ENCODE measurements at places on chromosomes 2 and 18.

DNA sequence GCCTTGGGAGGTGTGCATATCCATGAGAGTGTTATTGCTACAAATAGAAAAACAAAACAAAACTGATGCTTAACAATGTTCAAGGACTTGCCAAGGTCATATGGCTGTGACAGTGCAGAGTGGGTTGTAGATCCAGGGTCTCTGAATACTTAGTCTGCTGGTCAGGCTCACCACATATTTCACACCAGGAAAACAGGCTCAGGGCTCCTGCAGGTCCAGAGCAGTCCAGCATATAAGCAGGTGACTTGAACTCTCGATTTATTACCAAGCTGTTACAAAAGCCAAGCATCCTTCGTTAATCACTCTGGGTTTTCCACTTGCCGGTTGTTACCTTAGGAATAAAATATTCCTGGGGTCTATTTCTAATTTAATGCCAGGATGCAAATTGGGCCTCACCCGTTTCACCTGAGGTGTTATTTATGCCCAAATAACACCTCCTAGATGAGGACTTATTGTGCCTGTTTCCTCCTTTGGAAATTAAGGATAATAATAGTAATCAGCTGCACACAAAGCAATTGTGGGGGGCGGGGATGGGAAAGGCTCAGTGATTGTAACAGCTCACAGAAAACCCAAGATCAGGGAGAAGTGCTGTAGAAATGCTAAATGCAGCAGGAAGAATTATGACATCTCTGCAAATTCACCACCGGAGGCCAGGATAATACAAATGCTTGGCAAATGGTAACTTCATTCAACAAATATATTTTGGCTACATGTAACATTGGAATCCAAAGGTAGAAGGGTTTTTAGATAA, 72.9 kb downstream of the TMEM182 start:
- DNase-seq: no peak

GRCh38 chr18:11981543-11982366, 448 bp downstream of the IMPA2 start:
- no peak for DNase-seq

DNA sequence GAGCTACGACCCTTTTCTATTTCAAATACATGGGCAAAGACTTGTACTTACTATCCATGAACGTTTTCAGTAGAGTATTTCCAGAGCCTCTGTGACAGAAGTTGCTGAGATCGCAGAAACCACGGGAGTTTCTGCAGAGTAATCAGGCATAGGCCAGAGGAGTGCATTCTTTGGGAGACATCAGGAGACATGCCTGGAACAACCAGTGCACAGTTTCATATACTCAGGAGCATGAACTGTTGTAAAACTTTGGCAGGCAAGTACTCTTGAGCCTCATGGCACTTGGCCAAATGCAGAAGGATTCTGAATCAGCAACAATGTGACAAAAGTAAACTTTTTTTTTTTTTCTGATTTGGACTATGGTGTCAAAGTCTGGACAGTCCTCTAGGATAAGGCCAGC, 307.1 kb downstream of the GRB14 start:
- DNase-seq: no peak

- no peak for DNase-seq
Observed at GRCh38 chr2:183186296-183186695, 62.1 kb downstream of the NUP35 start.

GRCh38 chr18:44025421-44025820, 655.3 kb upstream of the SETBP1 start:
- DNase-seq: no peak

- DNase-seq: peak; percentile 89
Observed at GRCh38 chr2:96509114-96509846, 4.1 kb upstream of the NEURL3 start.

GRCh38 chr2:219183151-219183772, 5.2 kb downstream of the RETREG2 start:
- DNase-seq: no peak

GRCh38 chr2:182816866-182817265, 49.6 kb downstream of the FRZB start:
- no peak for DNase-seq

- DNase-seq: no peak
Observed at GRCh38 chr2:140002110-140002509, 1221.9 kb upstream of the NXPH2 start.

GRCh38 chr2:55718165-55719008, 24.7 kb upstream of the PNPT1 start:
- peak; percentile 62 for DNase-seq

DNA sequence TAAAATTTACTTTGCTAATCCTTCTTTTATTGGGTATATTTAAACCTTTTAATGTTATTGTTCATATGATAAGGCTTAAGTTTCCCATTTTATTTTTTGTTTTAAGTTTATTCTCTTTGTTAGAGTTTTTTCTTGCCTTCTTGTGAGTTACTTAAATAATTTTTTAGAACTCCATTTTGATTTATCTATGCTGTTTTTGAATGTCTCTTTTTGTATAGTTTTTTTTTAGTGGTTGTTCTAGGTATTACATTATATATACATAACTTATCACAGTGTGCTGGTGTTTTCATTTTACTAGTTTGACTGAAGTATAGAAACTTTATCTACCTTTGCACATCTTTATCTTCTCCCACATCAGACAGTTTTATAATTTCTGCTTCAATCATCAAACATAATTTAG, 49.4 kb upstream of the TGFA start:
- DNase-seq: no peak

GRCh38 chr2:36059691-36060090, 295.9 kb upstream of the CRIM1 start:
- no peak for DNase-seq

DNA sequence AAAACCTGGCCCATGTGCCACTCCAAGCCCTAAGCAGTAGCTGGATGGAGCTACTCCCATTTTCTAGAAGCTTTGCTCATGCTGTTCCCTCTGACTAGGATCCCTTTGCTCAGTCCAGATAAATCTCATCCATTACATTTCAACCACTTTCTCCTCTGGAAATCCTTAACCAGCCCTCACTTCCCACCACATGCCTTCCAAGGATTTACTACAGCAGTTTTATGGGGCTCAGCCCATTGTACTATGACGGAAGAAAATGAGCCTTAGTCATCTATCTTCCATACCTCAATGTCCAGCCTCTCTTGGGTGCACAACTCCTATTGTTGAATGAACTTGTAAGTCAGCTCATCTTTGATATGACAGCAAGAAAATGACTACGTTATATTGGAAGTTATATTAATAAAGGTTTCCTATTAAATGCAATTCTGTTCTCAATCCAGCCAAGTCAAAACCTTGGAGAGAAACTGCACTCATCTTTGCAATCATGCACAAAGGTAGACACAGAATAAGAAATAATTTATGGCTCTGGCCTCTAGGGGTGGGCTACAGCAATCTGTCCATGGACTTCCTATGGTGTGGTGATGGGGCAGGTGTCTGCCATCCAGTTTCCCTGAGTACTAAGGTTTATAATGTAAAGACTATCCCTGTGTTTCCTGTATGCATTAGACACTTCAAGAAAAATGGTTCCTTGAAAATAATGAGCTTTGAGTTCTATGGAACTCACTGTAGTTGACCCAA, 3.4 kb downstream of the B4GALT6 start:
- DNase-seq: no peak

GRCh38 chr2:72185206-72185605, 37.5 kb upstream of the CYP26B1 start:
- DNase-seq: no peak

- no peak for DNase-seq
Observed at GRCh38 chr18:63831080-63831788, 56.0 kb downstream of the SERPINB7 start.

DNA sequence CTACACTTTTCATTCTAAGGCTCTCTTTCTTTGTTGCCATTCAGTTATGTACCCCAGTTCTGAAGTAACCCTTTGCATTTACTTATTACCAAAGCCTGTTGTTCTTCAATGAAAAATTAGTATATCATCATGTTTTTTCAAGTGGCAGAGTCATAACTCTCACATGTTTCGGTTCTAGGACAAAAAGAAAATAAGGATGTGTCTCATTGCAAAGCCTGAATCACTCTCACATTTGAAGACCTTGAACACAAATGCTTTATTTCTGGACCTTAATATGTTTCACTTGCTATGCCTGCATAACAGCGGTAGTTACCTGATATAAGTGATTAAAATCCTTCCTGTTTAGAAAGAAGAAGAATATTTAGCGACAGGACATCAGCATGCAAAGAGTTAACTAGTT, 49.1 kb downstream of the ZEB2 start:
- no peak for DNase-seq

DNA sequence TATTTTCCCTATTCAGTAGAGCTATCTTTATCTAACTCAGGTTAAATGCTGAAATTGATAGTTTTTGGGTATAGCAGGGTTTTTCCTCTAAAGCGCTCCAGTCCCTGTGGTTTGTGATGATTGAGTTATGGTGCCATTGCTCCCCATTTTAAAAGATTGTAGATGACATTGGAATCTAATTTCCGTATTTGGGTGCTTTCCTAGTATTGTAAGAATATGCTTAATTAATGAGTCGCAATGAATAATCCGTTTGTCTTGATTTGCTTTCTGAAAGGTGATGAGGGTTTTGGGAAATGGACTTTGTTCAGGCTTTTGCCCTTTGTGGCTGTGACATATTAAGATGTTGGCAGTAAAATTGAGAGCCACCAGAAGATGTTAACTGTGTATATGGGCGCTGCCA, 3.9 kb downstream of the RPS7 start:
- no peak for DNase-seq

GRCh38 chr2:109375656-109376055, 238.1 kb downstream of the SEPTIN10 start:
- no peak for DNase-seq

DNA sequence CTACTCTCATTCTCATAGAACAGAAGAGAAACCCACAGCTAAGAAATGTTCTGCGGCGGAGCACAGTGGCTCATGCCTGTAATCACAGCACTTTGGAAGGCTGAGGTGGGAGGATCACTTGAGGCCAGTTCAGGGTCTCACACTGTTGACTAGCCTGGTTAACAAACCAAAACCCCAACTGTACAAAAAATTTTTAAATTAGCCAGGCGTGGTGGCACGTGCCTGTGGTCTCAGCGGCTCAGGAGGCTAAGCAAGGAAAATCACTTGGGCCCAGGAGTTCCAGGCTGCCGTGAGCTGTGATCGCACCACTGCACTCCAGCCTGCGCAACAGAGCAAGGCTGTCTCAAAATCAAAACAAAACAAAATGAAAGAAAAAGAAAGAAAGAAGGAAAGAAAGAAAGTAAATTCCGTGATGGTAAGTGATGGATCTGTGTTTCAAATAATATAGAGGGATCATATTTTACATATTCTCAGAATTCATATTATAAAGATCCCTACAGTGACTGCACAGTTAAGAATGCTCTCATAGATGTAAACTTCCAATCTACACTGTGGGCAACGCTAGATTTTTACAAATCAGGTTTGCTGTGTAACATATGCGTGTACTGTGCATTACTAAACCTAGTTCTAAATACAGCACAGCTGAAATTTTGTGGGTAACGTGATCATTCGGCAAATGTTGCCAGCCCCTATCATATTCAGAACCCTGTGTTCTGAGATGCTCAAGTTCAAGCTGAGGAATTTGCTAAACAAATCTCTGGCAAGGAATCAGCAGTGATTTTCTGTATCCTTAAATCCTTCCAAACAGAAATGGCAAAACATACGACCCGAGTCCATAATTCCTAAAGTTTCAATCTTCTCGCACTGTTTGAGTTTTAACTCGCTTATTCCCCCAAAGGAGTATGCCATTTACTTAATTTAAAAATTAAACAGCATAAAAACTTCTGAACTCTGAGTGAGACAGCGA, 1.2 kb upstream of the RAB12 start:
- no peak for DNase-seq

All from cerebellar cortex (tissue), 1 donor.